ENCODE measurements at places on chromosomes 2 and 18.

GRCh38 chr2:134272806-134273205 is 18.9 kb downstream of the MGAT5 start:
- no peak for DNase-seq

GRCh38 chr2:143426296-143426695 is 297.1 kb downstream of the ARHGAP15 start:
- DNase-seq, result no peak

DNA sequence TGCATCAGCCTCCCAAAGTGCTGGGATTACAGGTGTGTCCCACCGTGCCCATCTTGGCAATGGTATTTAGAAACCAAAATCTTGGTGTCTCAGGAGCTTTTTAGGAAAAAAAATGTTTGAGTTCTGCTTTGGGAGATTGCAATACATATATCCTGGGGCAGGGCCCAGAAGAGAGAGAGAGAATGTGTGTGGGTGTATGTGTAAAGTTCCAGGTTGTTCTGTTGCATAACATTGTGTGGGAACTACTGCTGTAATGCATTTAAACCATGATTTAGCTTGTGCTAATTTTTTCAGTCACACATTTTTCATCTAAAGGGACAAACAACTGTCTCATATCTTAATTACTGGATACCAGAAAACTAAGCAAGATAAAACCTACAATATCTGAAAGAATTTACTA is 70.8 kb upstream of the NABP1 start:
- no peak for DNase-seq

- DNase-seq, result no peak
Measured at GRCh38 chr2:217944366-217944765, 58.4 kb downstream of the TNS1 start.

- no peak for DNase-seq
Measured at GRCh38 chr18:67731851-67732250, 215.3 kb upstream of the DSEL start.

DNA sequence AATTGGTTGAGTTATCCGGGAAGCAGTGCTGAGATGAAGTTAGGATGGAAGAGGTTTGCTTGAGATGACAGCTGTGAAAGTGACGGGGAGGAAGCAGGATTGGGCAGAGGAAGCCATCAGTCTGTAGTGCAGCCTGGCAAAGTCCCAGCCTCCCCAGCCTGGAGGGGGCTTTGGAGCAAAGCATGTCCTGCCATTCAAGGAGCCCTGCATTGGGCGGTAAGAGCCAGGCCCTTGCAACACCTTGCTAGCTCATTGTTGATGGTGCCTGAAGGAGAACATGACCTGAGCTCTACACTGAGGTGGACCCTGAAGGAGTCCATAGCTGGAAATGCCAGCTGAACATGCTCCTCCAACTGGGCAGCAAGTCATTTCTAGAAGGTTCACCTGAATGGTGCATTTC is 228.9 kb downstream of the ACKR3 start:
- no peak for DNase-seq

- no peak for DNase-seq
Measured at GRCh38 chr2:150916467-150917396, 344.9 kb downstream of the RBM43 start.

DNA sequence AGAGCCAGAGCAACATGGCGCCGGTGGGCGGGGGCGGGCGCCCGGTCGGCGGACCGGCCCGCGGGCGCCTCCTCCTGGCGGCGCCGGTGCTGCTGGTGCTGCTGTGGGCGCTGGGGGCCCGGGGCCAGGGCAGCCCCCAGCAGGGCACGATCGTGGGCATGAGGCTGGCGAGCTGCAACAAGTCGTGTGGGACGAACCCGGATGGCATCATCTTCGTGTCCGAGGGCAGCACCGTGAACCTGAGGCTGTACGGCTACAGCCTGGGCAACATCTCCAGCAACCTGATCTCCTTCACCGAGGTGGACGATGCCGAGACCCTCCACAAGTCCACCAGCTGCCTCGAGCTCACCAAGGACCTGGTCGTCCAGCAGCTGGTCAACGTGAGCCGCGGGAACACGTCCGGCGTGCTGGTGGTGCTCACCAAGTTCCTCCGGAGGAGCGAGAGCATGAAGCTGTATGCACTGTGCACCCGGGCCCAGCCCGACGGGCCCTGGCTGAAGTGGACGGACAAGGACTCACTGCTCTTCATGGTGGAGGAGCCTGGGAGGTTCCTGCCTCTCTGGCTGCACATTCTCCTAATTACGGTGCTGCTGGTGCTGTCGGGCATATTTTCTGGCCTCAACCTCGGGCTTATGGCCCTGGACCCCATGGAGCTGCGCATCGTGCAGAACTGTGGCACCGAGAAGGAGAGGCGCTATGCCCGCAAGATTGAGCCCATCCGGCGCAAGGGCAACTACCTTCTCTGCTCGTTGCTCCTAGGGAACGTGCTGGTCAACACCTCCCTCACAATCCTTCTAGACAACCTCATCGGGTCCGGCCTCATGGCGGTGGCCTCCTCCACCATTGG is 507 bp downstream of the CNNM4 start:
- no peak for DNase-seq

DNA sequence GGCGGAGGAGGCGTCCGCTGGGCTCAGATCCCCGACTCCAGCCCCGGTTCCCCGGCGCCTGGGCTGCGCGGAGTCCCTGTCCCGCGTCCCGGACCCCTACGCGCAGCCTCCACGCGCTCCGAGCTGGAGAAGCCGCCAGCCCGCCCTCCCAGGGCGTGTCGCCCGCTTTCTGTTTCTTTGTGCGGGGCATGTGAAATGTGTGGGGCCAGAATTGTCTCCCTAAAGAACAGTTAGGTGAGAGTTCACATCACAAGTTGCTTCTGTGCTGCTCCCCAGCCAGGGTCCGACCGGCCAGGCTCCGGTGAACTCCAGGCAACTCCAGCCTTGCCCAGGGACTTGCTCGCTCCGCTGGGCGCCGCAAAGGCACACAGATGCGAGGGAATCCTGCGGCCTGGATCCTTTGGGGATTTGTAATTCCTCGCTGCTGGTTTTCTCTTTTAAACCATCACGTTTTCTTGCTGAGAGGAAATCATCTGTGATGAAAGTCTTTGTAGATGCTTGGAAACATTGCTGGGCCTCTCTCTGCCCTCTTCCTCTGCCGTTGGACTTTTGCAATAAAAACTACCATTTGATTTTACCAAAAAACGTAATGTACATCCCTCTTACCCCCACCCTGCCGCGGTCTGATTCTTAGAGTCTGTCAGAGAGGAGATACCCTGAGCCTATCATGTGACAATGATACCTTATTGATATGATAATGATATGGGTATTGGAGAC is 631 bp downstream of the GYPC start:
- DNase-seq, result no peak

DNA sequence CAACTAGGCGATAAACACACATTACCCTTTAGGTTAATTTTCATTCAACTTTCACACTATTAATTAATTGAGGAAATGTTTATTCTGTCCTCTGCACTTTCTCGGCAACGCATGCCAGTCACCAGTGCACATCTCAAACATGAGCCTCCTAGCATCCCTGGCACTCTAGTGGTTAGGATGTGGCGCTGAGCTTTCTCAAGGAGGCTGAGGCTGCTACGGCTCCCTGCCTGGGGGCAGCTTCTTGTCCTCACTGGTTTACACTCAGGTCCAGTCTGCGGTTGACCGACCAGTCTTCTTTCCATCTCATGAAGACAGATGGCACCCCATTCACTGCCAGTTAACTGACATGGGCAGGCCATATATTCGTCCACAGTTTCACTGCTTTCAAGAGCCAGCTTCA is 463.4 kb downstream of the EIPR1 start:
- DNase-seq, result no peak

- DNase-seq, result no peak
Measured at GRCh38 chr2:42089340-42089925, 41.6 kb downstream of the PKDCC start.

- peak; percentile 6 for DNase-seq
Measured at GRCh38 chr2:10242998-10243925, 59.4 kb upstream of the HPCAL1 start.

DNA sequence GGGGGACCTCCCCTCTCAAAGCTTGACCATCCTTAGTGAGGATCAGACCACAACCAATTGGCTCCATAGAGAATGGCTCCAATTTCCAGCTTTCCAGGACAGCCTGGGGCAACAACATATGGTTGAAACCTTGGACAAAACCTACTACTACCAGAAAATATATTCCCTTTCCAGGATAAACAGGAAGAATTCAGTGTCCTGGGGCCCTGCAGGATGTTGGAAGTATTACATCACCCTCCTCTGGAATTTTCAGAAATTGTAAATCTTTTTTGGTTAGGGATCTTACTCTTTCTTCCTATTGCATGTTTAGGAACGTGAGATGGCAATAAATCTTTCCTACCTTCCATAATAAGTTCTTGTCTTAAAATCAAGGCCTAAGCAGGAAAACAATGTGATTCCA is 158.9 kb upstream of the MEIS1 start:
- no peak for DNase-seq

GRCh38 chr2:230564805-230565779 is 147.6 kb upstream of the CAB39 start:
- DNase-seq, result no peak

DNA sequence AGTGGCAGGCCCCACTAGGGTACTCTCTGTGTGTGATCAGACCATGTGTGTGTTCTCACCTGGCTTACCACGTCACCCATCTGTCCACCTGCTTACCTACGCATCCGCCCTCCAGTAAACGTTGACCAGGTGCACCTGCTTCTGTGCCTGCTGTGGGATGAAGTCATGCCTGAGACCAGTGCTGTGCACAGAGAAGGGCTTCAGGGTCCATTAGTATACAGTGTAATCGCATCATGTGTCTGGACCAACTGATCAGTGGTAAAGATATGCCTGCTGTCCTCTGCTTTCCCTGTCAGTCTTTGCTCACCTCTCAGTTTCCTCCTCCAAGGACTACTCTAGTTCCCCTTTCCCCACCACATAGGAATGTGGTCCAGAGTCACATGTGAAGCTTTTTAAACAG is 109.3 kb downstream of the FHOD3 start:
- DNase-seq, result no peak

GRCh38 chr18:9925369-9925768 is 11.6 kb downstream of the VAPA start:
- DNase-seq, result no peak

- no peak for DNase-seq
Measured at GRCh38 chr2:215919624-215920243, 93.6 kb downstream of the MREG start.

DNA sequence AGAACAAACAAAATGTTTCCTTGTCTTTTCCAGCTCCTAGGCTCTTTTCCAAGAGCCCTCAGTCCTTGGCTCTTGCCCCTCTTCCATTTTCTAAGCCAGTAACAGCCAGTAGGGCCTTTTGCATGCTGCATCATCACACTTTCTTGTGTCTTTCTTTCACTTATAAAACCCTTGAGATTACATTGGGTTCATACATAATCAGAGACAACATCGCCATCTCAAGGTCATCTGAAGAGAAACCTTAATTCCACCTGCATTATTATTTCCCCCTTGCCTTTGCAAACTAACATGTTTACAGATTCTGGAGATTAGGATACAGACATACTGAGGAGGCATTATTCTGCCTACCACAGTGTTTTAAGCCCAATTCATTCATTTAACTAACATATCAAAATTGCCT is 697.3 kb downstream of the TRIB2 start:
- no peak for DNase-seq

DNA sequence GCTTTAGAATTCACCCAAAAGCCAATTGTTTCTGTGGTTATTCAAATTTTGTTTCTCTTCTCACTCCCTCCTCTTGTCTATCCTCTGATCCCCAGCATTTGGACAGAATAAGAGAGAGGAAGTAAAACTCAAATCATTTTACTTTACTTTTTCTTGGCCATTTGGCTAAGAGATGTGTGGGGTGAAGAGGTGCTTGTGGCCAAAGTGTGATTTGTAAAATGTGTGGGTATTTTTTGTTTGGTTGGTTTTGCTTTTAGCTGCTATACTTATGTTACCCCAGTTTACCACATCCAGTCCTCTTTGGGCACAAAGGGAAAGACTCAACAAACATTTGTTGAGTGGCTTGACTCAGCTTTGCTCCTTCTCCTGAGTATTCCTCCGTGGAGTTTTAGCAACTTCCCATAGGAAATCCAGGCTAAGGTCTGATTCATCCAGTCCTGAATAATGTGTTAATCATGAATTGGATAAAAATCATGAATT is 109.1 kb upstream of the CYP1B1 start:
- DNase-seq, result no peak

GRCh38 chr2:46378616-46379015 is 81.4 kb downstream of the EPAS1 start:
- no peak for DNase-seq
